ENCODE measurements at places on chromosomes 3 and 15.

- no peak for DNase-seq
Measured at GRCh38 chr15:47570881-47571640, 146.2 kb upstream of the SEMA6D start.

DNA sequence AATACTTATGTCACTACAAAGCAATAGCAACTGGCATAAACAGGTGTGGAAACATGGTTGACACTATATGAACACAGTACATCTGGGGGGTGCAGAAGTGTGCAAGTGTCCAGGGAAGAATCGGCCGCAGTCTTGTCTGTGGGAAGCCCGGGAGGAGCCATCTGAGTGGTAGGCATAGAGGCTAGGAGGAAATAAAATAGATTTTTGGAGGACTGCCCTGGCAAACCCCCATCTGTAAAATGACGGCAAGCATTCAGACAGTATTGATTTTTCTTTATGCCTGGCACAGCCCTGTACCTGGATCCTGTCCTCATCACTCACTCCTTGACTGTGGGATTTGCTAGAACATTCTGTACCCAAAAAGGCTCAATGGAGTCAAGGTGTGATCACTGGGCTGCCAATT lies 31.3 kb downstream of the THSD4 start:
- DNase-seq, result no peak

DNA sequence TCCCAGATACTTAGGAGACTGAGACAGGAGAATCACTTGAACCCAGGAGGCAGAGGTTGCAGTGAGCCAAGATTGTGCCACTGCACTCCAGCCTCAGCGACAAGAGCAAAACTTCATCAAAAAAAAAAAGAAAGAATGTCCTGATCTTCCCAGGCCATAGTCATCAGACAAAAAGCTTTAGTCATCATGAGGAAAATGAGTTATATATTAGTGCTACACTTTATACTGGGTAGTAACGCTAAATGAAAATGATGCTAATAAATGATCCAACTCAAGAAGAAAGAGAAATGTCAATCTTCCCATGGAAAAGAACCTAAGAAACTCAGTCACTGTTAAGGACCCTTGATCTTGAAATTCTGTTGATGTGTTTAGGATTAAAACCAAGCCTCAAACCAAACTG lies 26.3 kb upstream of the TRIM59 start:
- no peak for DNase-seq

- DNase-seq, result no peak
Measured at GRCh38 chr15:68314563-68314962, 37.0 kb downstream of the FEM1B start.

DNA sequence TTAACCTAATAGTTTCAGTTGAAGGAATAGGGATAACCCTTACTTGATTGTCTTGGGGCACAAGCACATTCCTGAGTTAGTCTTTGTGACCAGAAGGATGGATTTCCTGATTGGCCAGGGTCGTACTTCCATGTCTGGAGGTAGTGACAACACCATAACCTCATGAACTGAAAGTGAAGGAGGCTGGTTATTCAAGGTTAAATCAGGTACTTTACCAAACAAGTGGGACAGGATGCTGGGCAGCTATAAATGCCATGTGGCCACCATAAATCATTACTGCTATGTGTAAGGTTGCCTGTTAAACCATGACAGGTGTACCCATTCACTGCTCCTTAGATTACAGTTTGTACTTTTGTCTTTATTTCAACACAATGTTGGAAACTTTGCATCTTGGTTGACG lies 128.3 kb upstream of the SAMMSON start:
- DNase-seq, result no peak

DNA sequence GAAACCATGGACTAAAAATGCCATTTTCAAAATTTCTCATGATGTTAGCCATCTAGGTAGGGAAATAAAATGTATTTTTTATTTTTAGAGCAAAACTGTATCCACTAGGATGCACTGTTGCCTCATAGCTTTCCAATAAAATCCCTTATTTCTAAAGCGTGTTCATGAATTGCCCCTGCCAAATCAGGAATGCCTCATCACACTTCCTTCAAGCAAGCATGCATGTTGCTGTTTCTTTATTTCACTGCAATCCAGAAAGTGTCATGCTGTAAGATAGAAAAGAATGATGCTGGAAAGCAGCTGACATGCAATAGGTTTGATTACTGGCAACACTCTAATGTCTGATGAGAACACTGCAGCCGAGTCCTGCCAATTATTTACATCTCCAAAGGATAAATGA lies 239.5 kb downstream of the CHL1 start:
- DNase-seq, result no peak

GRCh38 chr3:53731934-53732624 lies 114.1 kb downstream of the CHDH start:
- DNase-seq, result no peak
